ENCODE measurements at places on chromosomes 7 and 10. TPM values are rescaled to one million over a fixed set of nuclear protein-coding genes. Genes with fewer than 3 reads are reported as not detected.

Gene PKD2L1
- 0.44 TPM for total RNA-seq

Gene NCAPG2
- 8.6 TPM for total RNA-seq

DNA sequence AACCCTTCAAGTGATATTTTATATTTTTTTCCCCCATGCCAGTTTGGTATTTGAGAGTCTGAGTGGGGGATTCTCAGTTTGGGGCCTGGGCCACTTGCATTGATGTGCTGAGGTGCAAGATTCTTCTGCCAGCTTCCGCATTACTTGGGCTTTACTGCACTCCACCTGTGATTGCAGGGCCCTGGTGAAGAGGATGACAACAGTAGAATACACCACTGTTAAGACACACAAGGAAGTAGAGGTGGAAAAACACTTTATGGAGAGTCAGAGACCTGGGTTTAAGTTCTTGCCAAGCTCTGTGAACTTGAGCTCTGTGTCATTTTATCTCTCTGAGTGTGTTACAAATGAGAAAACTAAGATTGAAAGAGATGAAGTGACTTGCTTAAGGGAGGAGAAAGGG lies 209.4 kb downstream of the LRMDA start:
- DNase-seq, result no peak

DNA sequence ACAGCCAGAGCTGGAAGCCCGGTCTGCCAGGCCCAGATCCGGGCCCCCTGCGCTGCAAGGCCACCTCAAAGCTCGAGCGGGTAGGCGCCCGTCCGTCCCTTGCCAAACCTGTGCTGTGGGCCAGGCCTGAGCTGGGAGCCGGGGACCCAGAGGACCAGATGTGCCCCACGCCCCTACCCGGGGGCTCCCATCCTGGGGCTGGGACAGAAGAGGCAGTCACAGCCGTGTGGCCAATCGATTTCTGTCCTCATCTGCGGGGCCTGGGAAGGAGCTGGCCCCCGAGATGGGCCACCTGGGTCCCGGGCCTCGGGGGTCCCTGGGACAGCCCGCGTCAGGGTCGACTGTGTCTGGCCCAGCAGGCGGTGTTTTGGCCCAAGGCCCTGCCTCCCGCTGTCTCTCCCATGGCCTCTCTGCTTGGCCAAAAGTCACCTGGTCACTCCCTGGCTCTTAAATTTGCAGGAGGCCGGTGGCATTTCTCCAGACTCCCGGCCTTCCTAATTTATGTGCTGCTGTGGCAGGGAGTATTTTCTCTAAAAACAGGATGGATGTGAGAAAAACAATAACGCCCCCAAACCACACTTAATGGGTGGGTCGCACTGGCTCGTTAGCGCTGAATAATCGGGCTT lies 63.8 kb downstream of the UNCX start:
- DNase-seq, result no peak

DNA sequence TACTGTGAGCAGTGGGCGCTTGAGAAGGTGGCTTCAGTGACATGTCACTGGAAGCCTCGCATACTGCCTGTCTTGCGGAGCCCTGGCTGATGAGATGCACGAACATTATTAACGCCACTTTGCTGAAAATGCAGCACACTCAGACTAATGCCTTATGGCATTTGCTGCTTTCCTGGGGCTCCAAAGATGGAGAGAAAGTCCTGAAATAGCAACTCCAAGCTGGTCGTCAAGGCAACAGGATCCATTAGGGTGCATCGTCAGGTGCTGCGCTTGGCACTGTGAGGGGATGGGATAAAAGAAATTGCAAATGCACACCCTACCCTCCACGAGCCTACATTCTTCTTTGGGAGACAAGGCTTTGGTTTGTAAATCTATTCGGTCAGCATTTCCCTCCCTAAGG lies 592.5 kb downstream of the TYW1 start:
- DNase-seq, result no peak

- no peak for DNase-seq
Observed at GRCh38 chr7:4800926-4801838, 25.8 kb downstream of the AP5Z1 start.
